Activated CD4-positive, alpha-beta T cell treated with anti-CD3 and anti-CD28 coated beads, Interleukin-10, Interleukin-2, amounts not matched to agents 100 ng/mL and 50 ng/mL, durations not matched to agents 16 hours and 8 hours (primary cell): ENCODE measurements at places on chromosomes 3 and 15.

- DNase-seq = no peak
Measured at GRCh38 chr15:60982249-60982910, 246.7 kb downstream of the RORA start.

GRCh38 chr3:184361932-184362667, 590 bp downstream of the POLR2H start:
- DNase-seq = peak; percentile 51

DNA sequence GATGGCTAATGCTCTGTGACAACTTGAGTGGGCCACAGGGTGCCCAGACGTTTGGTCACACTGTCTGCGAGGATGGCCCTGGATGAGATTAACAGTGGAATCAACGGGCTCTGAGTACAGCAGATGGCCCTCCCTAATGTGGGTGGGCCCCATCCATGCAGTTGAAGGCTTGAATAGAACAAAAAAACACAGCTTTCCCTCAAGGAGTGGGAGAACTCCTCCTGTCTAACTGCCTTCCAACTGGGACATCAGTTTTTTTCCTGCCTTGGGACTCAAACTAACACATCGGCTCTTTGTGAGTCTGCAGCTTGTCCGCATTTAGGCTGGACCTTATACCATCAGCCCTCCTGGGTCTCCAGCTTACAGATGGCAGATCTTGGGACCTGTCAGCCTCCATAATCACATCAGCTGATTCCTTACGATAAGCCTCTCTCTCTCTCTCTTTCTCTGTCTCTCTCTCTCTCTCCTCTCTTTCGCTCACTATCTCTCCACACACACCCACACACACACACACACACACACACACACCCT, 20.8 kb downstream of the FAM174B start:
- DNase-seq = no peak

DNA sequence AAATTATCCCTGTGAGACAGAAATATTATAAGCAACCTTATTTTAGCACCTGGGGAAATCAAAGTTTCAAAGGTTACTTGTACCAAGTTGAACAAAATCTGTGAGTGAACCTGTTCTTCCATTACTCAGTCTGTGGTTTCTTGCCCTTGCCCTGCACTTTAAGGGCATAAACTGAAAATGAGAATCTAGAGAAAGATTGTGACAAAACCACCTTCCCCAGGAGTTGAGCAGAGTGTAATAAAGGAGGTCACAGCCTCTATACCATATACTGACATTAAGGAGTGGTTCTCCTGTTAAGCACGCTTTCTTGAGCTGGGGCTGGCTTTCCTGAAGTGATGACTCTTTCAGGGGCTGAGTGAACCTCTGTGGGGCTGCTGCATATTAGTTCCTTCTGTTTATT, 143.4 kb downstream of the PDCD6IP start:
- DNase-seq = peak; percentile 18
